A549 treated with CpdA at 1 μM for 4 hours (cell line): ENCODE measurements at places on chromosomes 4 and X. TPM values are rescaled to one million over a fixed set of nuclear protein-coding genes. Genes with fewer than 3 reads are reported as not detected.

Gene PHEX
- total RNA-seq = 0.27 to 0.44 TPM (median 0.36 TPM) in 5 replicates

Gene DAPP1
- total RNA-seq = not detected in 5 replicates

Gene NEXMIF
- 0.01 to 0.02 TPM in 2 of 5 replicates, not detected in the others for total RNA-seq

Gene RHOXF2B
- not detected in 5 replicates for total RNA-seq

Gene SMIM43
- 0.32 to 0.75 TPM (median 0.40 TPM) in 5 replicates for total RNA-seq

Gene FRMPD3
- total RNA-seq = 0.09 to 0.17 TPM (median 0.13 TPM) in 5 replicates

Gene DMRTC1B
- total RNA-seq = 0.03 to 0.09 TPM in 2 of 5 replicates, not detected in the others

Gene BMP2K
- total RNA-seq = 10.0 to 12.5 TPM (median 11.5 TPM) in 5 replicates

Gene SMIM14
- total RNA-seq = 16.0 to 19.8 TPM (median 17.4 TPM) in 5 replicates

Gene SNCA
- total RNA-seq = 0.06 to 0.22 TPM (median 0.17 TPM) in 4 of 5 replicates, not detected in the other

Gene COL4A6
- 14.3 to 17.2 TPM (median 15.7 TPM) in 5 replicates for total RNA-seq

Gene ZNF157
- 0.05 TPM in 1 of 5 replicates, not detected in the others for total RNA-seq

Gene PNMA3
- 0.17 to 0.25 TPM (median 0.21 TPM) in 5 replicates for total RNA-seq
